ENCODE measurements at places on chromosomes 3 and 15. TPM values are rescaled to one million over a fixed set of nuclear protein-coding genes. Genes with fewer than 3 reads are reported as not detected.

The ARNT2 gene
- 0.18 TPM for total RNA-seq

The TGM4 gene
- not detected for total RNA-seq

The SOX14 gene
- not detected for total RNA-seq

The MUC4 gene
- total RNA-seq: 0.07 TPM

The CCRL2 gene
- total RNA-seq: 1.1 TPM

The ANKRD63 gene
- total RNA-seq: 0.38 TPM

The AAGAB gene
- total RNA-seq: 22.9 TPM

The GPR171 gene
- 50.6 TPM for total RNA-seq

The SLC24A5 gene
- not detected for total RNA-seq

The MYH15 gene
- 0.13 TPM for total RNA-seq

The SCAMP5 gene
- 0.41 TPM for total RNA-seq

The CCDC9B gene
- 1.7 TPM for total RNA-seq

The MESP2 gene
- total RNA-seq: not detected

The CHDH gene
- total RNA-seq: 0.18 TPM

The TLR9 gene
- total RNA-seq: not detected

The FETUB gene
- not detected for total RNA-seq

The RASGRF1 gene
- total RNA-seq: 0.22 TPM

The CIB2 gene
- 2.2 TPM for total RNA-seq

The WDR72 gene
- not detected for total RNA-seq

The BTD gene
- total RNA-seq: 17.6 TPM

The CNBP gene
- 382 TPM for total RNA-seq

The SAMMSON gene
- total RNA-seq: not detected

The STAB1 gene
- 1.7 TPM for total RNA-seq

The ASTE1 gene
- 24.7 TPM for total RNA-seq

The CACNA2D3 gene
- total RNA-seq: not detected

The LINGO1 gene
- total RNA-seq: 0.19 TPM

The HTR3E gene
- not detected for total RNA-seq
